ENCODE measurements at places on chromosomes 16 and 17. TPM values are rescaled to one million over a fixed set of nuclear protein-coding genes. Genes with fewer than 3 reads are reported as not detected.

GRCh38 chr17:83010206-83011200 is 68.9 kb upstream of the METRNL start:
- no peak for DNase-seq

DNA sequence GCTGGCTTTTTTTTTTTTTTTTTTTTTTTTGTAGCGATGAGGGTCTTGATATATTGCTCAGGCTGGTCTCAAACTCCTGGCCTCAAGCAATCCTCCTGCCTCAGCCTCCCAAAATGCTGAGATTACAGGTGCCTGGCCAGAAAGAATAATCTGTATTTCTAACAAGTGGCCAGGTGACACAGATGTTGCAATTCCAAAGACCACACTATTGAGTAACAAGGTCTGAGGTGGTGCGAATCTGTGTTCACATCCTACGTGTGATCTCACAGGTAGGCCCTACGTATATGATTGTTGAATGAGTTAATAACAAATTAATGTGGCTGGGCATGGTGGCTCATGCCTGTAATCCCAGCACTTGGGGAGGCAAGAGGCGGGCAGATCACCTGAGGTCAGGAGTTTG is 33.3 kb downstream of the OTOA start:
- DNase-seq: no peak

ABCA9 gene
- polyA plus RNA-seq: 6.6 TPM

DNA sequence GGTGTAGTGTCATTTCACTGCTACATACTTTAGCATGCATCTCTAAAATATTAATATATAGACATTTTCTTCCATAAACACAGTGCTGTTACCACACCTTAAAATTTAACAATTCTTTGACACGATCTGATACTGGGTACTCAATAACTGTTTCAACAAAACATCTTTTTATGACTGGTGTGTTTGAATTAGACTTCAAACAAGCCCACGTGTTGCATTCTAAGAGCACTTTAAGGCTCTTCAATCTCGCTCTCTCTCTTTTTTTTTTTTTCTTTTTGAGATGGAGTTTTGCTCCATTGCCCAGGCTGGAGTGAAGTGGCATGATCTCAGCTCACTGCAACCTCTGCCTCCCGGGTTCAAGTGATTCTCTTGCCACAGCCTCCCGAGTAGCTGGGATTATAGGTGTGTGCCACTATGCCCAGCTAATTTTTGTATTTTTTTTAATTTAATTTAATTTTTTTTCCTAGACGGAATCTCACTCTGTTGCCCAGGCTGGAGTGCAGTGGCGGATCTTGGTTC is 15.8 kb upstream of the SLC46A1 start:
- DNase-seq: no peak

GRCh38 chr17:81011951-81012350 is 20.3 kb downstream of the CHMP6 start:
- no peak for DNase-seq

DNA sequence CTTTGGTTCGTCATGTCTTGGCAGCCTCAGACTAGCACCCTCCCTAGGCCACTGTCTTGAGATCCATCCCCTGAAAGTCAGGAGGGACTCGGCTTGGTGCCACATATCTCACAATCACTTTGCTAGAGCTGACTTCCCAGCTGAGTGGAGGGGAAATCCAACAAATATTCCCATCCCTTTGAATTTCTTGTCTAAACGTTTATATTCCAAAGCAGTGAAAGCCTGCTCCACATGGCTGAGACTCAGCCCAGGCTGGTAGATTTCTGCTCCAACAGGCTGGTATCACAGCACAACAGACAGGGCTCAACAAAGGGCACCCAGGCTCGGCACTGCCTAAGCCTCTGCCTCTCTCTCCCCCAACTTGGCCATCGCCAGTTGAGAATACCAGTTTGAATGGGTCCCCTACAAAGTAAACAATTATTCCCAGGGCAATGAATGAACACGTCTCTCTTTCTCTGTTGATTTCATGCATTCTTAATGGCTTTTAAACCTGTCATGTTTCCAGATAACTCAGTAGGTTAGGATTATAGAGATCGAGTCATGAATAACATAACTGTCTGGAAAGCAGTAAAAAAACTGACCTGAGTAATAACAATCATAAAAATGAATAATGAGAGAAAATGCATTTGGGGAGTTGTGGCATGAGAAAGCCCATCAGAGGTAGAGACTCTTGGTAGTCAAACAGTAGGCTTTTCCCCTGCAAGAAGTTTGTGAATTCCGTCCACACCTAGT is 1.0 kb downstream of the KRT13 start:
- DNase-seq: no peak

Measured in renal pelvis (tissue), 12 donors.